ENCODE measurements at places on chromosomes 6 and 20.
A peak's percentile ranks its signal among the peaks of the same experiment; 100 is the strongest.

- no peak for DNase-seq
Observed at GRCh38 chr20:43915211-43916072, 790 bp downstream of the TOX2 start.

GRCh38 chr20:35240811-35241293 is 14.4 kb downstream of the MMP24 start:
- no peak for DNase-seq

DNA sequence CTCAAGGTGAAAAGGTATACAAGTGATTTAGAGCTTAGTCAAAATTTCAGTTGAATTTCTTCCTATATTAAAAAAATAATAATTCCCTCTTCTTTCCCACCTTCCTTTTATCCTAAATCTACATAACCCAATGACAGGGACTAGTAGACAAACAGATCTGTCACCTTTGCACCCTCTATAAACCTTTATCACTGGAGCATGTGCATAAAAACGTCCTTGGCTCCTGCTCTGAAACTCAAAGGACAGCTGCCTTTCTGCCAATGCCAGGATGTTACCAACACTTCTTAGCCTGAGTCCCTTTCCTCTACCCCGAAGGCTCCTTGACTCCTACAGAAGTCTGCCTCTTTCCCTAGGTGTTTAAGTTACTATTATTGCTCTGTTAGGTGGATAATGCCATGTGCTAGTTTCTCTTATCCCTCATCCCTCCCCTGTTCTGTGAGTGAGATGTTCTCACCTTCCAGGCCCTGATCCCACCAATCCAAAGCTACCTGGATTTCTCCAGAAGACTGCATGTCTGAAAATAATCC is 4.3 kb downstream of the CLVS2 start:
- DNase-seq = no peak

DNA sequence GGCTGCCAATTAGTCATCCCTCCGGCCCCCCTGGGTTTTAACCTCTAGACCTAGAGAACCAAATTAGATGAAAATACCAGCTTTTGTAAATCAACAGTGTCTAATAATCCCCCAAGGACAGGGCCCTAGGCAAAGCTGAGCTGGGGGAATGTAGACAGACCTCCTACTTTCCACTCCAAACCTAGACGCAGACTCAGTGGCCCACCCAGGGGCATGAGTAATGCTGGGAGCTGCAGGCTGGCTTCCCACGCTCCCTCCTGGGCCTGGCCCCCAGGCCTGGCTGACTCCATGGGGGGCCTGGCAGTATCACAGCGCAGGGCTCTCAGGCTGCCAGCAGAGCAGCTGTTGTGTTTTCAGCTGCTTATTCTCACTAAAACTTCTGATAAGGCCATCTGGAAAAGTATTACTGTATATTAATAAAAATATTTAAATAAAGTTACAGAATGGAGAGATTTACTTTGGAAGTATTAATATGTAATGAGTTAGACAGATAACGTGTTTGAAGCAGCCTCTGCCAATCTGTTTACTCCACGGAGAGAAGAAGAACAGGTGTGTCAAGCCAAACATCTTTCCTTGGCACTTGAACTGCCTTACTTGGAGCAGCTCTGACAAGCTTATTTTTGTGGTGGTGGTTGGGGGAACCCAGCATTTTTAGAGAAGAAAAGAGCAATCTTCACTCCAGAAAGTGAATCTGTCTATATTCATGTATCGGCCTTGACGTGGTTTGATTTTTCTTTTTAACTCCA is 144.0 kb upstream of the AGPAT4 start:
- no peak for DNase-seq

DNA sequence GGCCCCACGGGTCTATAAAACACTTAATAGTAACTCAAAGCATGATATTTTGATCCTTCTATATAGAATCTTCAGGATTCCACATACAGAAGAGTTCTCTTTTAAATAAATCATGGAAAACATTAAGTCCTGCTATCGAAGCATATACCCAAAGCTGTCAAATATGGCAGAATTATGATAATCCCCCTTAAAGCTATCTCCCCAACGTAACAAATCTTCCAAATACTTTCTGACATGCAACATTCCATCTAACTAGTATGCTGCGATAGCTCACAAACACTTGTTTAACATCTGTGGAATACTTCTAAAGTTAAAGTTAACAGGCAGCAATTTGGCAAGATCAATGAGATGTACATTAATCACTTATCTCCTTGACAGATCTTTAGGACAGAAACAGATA is 371.0 kb upstream of the RUNX2 start:
- DNase-seq = no peak

GRCh38 chr6:6384520-6384919 is 64.1 kb upstream of the F13A1 start:
- no peak for DNase-seq

- no peak for DNase-seq
Observed at GRCh38 chr20:14518648-14519047, 181.2 kb upstream of the FLRT3 start.

GRCh38 chr6:20757761-20758160 is 223.5 kb downstream of the CDKAL1 start:
- no peak for DNase-seq

DNA sequence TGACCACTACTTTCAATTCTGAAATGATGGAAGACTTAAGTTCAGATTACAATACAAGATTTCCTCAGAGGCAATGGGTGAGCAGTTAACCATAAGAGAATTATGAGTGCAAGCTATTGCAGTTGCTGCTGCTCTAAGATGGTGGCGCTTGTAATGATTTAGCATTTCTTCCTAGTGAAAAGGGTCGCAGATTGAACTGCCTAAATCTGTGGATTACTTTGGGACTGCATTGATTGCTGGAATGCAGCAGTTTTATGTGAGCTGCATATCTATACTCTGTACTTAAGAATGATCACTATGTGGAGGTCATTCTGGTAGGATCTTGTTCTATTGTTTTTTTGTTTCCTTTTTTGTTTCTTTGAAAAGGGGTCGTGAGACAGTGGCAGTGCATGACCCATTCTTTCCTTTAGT is 5.3 kb downstream of the SCAF8 start:
- no peak for DNase-seq

- no peak for DNase-seq
Observed at GRCh38 chr20:20938599-20938998, 167.6 kb downstream of the LINC00237 start.

DNA sequence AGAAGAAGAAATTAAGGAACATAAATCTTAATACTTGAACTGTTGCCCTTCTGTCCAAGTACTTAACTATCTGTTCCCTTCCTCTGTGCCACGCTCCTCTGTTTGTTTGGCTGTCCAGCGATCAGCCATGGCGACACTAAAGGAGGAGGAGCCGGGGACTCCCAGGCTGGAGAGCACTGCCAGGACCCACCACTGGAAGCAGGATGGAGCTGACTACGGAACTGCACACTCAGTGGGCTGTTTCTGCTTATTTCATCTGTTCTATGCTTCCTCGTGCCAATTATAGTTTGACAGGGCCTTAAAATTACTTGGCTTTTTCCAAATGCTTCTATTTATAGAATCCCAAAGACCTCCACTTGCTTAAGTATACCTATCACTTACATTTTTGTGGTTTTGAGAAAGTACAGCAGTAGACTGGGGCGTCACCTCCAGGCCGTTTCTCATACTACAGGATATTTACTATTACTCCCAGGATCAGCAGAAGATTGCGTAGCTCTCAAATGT is 17.1 kb downstream of the IRF4 start:
- peak; percentile 60 for DNase-seq

DNA sequence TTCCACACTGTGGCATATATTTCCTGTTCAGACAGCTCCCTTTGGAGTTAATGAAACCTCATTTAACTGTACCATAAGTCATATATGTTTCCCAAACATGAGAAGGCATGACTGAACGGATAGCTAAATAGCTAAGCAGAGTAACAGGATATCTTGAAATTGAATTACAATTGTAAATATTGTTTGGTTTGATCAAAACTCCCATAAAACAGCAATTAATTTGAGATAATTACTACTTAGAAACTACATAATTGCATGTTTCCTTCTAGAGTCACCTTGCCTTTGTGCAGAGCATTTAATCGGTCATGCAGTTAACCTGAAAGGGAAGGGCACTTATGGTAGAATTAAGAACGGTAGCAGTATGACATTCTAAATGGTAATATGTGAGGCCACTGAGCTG is 179.0 kb upstream of the MAP3K7 start:
- DNase-seq = no peak

All from HT-29 (cell line).